Breast epithelium (tissue), 4 donors: ENCODE measurements at places on chromosomes 2 and 18.
A peak's percentile ranks its signal among the peaks of the same experiment; 100 is the strongest.

DNA sequence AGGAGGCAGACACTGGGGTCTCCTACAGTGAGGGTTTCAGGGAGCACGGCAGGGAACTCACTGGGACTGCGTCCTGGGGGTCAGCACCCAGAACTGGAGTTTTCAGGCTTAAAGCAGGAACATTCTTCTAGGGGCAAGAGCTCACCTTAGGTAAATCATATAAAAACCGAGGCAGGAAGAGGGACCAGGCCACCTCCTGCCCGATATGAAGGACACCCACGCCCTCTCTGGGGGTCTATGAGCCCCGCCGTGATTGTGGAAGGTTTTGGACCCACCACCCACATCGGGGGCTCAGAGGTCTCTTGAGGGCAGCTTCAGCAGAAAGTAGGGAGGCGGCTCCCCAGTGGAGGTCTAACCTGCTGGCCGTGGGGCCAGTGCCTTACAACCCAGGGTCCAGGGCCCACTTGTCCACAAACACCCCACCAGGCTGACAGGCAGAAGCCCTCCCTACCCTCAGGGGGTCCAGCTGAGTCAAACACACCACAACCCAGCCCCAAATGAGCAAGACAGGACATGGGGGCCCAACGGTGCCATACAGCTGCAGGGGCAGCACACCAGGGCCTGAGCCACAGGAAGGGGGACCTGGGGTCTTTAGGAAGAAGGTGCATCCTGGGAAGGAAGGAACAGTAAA, 25.3 kb downstream of the CROCC2 start:
- no peak overlapping the region for H3K27ac ChIP-seq
- H3K4me1 ChIP-seq: no peaks in the 10 kb centered on the region
- H3K36me3 ChIP-seq: no peaks in the 10 kb centered on the region
- H3K27me3 ChIP-seq: no peaks in the 10 kb centered on the region

DNA sequence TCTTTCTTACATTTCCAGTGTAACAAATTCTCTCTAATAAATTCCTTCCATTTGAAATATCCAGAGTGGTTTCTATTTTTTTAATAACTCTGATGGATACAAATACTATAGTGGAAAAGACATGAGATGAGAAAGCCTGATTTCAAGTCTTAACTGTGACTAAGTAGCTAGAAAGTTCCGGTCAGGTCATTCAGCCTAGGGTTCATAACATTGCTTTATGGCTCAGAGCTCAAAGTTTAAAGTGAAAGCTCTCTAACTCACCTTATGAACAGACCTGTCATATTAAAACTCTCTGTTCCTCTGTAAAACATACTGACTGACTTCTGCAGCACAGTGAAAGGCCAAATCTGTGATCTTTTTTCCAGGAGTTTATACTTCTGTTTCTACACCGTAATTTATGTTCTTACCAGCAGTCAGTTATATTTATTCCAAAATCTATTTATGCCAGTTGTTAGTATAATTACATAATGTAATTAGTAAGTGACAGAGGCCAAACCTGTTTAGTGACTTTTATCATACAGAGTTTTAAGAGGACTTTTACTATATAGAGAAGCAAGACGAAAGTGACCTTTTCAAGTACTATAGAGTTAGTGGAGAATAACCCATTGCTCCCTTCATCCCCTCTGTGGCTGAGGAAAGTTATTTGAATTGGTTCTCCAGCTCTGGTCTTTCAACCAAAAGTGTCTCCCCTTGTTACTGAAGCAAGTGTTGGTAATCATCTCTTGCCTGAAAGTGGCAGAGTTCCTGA, 118.8 kb upstream of the PDE1A start:
- no peaks in the 10 kb centered on the region for H3K4me1 ChIP-seq
- H3K4me3 ChIP-seq: no peak overlapping the region
- no peaks in the 10 kb centered on the region for H3K36me3 ChIP-seq
- no peak for DNase-seq
- H3K27ac ChIP-seq: no peak overlapping the region
- H3K27me3 ChIP-seq: no peaks in the 10 kb centered on the region

GRCh38 chr2:42744545-42745082, 19.3 kb downstream of the OXER1 start:
- H3K4me3 ChIP-seq: no peak overlapping the region
- no peak overlapping the region for H3K27ac ChIP-seq
- H3K36me3 ChIP-seq: no peaks in the 10 kb centered on the region
- DNase-seq: no peak
- H3K4me1 ChIP-seq: no peaks in the 10 kb centered on the region

DNA sequence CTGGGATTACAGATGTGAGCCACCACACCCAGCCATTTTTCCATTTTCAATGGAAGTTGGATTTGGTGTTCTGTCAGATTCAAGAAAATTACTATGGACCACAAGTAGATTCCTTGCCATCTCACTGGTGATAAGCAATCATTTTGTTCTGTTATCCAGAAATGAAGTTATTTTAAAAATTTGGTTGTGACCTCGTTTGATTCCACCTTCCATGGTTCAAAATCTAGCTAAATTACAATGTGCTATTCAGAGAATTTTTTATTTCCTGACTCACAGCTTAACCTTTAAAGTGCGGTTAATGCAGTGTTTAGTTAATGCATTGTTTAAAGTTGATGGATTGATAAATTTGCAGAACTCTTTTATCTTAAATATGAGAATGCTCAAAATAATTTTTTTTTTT, 243.2 kb upstream of the BOD1L2 start:
- H3K4me3 ChIP-seq: no peak overlapping the region
- H3K27me3 ChIP-seq: no peaks in the 10 kb centered on the region
- no peak overlapping the region for H3K27ac ChIP-seq
- H3K36me3 ChIP-seq: no peaks in the 10 kb centered on the region
- no peaks in the 10 kb centered on the region for H3K4me1 ChIP-seq

DNA sequence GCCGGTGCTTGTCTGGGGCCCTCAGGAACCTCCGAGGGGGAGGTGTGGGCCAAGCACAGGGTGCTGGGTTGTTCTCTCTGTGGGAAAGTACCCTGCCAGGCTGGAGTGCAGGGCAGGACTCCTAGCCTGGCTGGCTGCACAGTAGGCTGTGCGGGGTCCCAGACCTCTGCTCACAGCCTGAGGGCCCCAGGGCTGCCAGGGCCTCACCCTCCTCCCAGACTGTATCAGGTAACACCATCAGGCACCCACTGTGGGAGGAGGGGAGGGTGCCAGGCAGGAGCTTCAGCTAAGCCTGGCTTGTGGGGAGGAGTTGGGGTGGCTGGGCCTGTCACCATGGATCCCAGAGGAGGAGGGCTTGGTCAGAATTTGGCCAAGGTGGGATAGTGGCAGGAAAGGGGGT, 211.9 kb upstream of the SMAD2 start:
- no peak overlapping the region for H3K4me3 ChIP-seq
- DNase-seq: no peak
- peaks cover 26% of the 10 kb centered on the region for H3K4me1 ChIP-seq

DNA sequence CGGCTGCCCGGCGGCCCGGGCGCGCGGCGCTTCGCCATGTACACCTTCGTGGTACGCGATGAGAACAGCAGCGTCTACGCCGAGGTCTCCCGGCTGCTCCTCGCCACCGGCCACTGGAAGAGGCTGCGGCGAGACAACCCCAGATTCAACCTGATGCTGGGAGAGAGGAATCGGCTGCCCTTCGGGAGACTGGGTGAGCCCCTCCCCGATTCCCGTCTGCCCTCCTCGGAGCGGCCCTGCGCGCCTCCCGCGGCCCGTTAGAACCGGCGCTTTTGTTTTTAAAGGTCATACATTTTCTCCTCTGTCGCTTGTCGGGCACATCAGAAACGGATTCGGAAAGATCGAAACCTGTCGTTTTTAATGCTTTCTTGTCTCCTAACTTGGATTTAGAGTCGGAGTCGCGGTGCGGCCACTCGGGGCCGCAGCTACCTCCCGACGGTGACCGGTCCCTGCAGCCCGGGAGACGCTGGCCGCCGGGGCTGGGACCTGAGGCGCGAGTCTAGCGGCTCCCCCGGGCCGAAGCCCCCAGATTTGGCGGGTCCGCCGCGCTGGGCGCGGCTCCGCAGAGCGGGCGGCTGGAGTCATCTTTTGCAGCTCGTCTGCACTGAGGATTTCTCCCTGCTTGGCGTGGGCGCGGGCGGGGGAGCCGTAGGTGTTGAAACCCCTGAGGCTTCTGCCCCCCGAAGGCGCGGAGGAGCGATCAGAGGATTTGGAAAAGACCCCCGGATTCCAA, 519 bp downstream of the TTL start:
- peak overlapping the region; percentile 63 for H3K4me3 ChIP-seq
- DNase-seq: no peak
- H3K4me1 ChIP-seq: peaks cover 7% of the 10 kb centered on the region

- no peaks in the 10 kb centered on the region for H3K36me3 ChIP-seq
- no peaks in the 10 kb centered on the region for H3K4me1 ChIP-seq
- H3K4me3 ChIP-seq: no peak overlapping the region
- no peak overlapping the region for H3K27ac ChIP-seq
- no peaks in the 10 kb centered on the region for H3K27me3 ChIP-seq
- DNase-seq: no peak
Measured at GRCh38 chr2:112607680-112608438, 23.4 kb downstream of the CHCHD5 start.

DNA sequence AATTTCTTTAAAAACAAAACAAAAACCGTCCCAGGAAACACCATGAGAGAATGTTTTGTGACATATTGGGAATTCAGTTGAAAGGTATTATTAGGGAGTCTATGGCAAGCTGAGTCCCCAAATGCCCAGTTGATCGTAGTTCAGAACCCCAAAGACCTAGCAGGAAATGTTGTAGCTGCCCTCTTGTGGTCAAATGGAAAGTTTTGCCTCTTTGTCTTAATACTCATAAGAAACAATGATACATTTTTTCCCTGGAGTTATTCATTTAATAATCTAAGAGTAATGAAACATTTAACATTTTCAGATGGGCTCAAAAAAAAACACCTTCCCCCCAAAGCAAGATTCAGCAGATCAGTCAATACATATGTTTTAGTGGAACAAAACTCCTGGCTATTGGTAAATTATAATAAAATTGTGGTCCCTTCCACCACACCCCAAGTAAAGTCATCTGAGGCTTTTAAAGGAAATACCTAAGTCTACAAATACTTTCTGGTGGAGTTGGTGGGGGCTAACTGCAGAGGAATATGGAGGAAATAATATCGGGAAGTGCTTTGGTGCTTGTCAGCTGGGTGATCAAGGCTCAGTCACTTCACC, 37.8 kb upstream of the EFEMP1 start:
- no peaks in the 10 kb centered on the region for H3K27me3 ChIP-seq
- peak; percentile 20 for DNase-seq
- H3K4me1 ChIP-seq: no peaks in the 10 kb centered on the region
- no peak overlapping the region for H3K27ac ChIP-seq
- no peaks in the 10 kb centered on the region for H3K36me3 ChIP-seq

DNA sequence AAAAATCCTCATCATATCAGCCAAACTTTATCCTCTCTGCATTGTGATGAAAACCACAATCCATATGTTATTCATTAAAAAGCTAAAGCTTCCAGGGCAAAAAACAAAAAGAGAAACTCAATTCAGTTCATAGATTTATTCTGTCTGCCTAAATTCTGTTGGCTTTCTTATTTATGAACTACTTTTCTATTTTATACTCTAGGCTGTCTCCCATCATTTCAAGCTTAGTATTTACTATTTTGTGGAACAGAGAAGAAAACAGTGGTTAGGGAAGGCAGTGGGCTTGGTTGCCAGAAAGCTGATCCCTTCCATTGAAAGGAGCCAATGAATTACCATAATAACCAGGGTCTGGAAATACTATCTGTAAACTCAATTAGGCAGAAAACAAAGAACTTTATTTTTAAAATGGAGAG, 71.8 kb downstream of the RAPH1 start:
- H3K4me3 ChIP-seq: no peak overlapping the region
- H3K36me3 ChIP-seq: no peaks in the 10 kb centered on the region
- DNase-seq: no peak
- H3K27me3 ChIP-seq: no peaks in the 10 kb centered on the region
- H3K27ac ChIP-seq: no peak overlapping the region

DNA sequence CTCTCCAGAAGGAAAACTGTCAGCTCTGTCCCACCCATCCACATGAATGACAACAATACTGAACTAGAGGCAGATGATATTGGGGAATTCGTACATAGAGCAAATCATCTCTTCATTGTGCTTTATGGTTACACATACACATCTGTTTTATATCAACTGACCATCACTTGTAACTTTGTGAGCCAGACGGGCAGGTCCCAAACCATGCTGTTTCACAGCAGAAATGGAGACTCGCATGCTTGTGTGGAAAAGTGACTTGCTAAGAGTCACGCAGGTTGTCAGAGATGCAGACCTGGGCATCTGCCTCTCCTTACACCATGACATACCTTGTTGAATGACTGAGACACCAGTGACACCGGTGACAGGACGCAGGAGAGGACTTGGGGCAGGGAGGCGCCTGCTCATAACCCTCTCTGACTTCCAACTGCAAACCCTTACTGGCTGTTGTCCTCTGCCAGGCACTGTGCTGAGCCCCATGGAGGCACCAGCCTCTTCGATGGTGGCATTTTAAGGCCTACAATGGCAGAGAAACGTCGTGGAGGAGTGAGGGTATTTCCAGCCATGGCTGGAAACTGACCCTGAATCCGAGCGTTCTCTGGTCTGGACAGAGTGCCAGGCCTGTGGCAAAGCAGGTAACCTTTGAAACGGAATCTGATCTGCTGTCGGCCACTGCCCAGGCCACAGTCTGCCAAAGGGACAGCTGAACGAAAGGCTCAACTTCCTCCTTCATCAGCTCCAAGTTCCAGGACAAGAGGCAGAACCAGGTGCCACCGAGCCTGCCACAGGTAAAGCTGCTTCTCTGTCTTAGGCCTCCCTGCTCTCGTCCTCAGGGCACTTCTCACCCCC, 26.9 kb upstream of the ROCK2 start:
- peak overlapping the region; percentile 84 for H3K27ac ChIP-seq
- DNase-seq: no peak
- H3K27me3 ChIP-seq: no peaks in the 10 kb centered on the region
- H3K4me1 ChIP-seq: peaks cover 19% of the 10 kb centered on the region
- no peaks in the 10 kb centered on the region for H3K36me3 ChIP-seq
- H3K4me3 ChIP-seq: no peak overlapping the region

DNA sequence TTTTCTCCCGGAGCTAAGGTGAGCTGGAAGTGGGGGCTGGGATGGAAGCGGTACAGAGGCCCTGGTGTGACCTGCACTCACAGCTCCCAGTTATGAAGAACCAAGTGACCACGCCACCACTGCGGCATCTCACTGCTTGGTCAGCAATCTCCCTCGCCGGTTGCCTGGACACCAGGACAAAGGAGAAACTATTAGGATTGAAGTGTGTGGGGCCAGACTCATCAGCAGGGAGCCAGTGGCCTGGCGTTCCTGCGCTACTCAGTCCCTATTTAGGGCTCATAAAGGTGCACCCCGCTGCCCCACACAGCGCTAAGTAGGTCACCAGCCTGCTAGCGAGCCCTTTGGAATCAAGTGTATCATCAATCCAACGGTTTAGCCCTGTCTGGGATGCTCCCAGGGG, 82.9 kb downstream of the ZCCHC2 start:
- H3K4me3 ChIP-seq: no peak overlapping the region
- no peak overlapping the region for H3K27ac ChIP-seq
- H3K27me3 ChIP-seq: no peaks in the 10 kb centered on the region
- no peaks in the 10 kb centered on the region for H3K36me3 ChIP-seq
